Left ventricle myocardium superior (tissue), 1 donor: ENCODE measurements at places on chromosomes 16 and 17. TPM values are rescaled to one million over a fixed set of nuclear protein-coding genes. Genes with fewer than 3 reads are reported as not detected.

GRCh38 chr17:22171631-22172030 lies 479.3 kb downstream of the KCNJ18 start:
- DNase-seq, result no peak

Gene GNGT2
- total RNA-seq, result 1.2 TPM

Gene TEPSIN
- 13.8 TPM for total RNA-seq

DNA sequence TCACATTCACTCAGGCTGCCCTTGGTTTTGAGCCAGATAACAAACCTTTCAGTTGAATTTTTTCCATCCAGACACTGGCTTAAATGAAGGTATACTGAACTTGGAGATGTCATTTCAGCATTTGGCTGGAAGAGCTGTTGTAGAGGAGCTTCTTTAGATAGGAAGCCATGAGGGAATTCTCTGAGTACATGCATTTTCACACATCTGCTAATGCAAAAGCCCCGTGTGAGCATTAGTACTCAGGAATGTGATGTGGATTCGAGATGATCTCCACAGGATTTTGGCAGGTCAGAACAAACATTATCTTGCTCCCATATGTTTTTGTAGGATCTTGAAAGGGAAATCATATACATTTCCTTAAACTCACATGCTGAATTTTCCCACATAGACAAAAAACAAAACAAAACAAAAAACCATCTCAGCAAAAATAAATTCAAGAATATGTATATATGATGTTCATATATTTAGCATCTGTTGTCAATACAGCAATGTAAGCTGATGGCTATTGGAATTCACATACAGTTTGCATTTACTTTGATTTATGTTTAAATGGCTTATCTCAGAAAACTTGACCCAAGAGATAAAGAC lies 277.2 kb upstream of the TBX2 start:
- no peak for DNase-seq

DNA sequence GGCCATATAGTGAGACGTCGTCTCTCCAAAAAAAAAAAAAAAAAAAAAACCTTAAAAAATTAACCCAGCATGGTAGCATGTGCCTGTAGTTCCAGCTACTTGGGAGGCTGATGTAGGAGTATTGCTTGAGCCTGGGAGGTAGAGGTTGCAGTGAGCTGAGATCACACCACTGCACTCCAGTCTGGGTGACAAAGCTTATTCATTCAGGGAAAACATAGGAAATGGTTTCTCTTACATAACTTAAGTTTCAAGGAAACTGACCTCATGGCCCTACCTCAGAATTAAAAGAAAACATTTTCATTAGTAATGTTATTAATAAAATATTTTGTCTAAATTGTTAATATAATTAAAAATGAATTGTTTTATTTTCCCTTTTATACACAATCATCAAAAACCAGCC lies 31.4 kb downstream of the COG1 start:
- no peak for DNase-seq

DNA sequence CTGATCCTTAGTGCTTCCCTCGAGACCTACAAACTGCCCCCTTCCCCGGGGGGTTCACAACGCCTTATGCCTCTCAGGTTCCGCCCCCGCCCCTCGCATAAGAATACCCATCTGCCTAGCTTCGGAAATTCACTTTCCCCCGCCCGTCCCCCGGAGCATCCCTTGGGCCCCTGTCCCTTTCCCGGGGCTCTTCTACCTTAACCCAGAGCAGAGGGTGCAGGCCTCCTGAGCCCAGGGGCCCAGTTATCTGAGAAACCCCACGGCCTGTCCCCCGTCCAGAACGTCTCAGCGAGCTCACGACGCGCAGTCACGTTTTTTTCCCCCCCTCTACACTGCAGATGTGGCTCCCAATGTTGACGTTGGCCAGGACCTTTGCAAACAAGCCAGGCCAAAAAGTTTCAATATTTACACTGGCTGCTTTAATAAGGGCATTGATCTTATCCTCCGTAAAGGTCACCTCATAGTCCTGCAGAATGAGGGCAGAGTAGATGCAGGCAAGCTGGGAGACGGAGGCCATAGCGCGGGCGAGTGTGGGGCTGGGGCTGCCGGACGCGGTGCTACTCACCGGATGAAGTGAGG lies 1.4 kb upstream of the NBR1 start:
- peak; percentile 37 for DNase-seq

Gene LRRC75A
- 0.47 TPM for total RNA-seq

DNA sequence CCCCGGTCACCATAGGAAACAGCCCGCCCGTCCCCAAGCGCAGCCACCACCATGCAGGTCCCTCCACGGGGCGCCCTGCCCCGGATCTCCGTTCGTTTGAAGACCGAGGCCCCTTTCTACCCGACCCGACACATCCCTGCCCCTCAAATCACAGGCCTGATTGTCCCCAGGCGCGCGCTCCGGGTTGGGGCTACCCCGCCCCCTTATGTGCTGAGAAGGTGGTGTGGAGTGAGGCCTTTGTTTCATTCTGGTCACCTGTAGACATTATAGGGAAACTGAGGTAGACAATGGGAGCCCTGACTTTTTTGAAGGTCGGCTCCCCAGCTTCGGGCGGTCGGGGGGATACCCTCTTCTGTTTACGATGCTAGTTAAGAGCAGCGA lies 763 bp upstream of the ACTG1 start:
- peak; percentile 80 for DNase-seq

Gene ROGDI
- 134 TPM for total RNA-seq

Gene PRAC1
- not detected for total RNA-seq

Gene ATP2A1
- total RNA-seq, result 0.45 TPM

DNA sequence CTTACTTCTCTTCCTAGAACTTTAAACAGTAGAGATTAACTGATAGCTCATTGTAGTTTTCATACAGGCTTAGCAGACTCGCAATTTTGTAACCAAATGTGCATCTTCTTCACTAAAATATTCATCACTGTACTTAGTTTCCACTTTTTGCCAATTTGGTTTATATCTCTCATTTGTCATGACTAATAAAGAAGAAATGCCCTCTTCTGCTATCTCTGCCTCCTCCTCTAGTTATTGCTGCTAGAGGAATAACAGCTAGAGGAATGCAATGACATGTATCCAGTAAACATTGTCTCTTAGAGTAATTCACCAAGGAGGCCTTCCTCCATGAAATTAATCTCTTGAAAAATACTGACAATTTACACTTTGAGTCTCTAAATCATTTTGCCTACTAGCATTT lies 115.5 kb upstream of the COX10 start:
- DNase-seq, result no peak

Gene SRR
- total RNA-seq, result 7.6 TPM

Gene ANKS4B
- not detected for total RNA-seq

DNA sequence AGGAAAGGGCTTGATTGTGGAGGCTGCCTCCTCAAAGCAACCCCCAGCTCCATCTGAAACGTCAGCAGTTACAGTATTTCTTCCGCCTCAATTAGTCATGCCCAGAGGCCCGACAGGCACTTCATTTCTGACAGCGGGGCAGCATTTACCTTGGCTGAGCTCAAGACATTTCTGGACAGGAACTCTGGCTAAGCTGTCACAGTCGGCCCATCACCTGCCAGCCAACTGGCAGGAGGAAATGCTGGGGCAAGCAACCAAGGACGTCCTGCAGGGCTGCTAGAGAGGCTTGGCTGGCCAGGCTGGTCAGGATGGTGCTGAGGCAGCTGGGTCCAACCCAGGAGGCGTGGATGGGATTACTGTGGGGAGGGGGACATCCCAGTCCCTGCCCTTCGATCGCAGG lies 27.8 kb downstream of the PLXDC1 start:
- peak; percentile 35 for DNase-seq

DNA sequence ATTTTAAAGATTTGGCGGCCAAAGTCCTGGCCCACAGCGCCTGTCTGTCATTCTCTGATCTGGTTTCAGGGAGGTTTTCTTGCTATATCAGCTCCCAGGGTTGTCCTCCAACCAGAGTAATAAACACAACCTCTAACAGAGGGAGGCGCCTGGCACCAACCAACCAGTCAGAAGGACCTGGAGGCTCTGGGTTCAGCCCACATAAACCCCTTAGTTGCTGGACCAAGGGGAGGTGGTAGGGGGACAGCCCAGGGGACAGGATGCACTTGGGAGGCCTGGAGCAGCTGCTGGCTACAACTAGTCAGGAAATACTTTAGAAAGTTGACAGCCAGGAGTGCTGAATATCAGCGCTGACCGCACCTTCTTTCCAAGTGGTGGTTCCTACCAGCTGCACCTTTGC lies 41.7 kb upstream of the CDRT4 start:
- DNase-seq, result no peak

Gene ASPA
- total RNA-seq, result 3.7 TPM

Gene SDR42E2
- not detected for total RNA-seq

GRCh38 chr17:34843682-34844081 lies 117.6 kb downstream of the CCT6B start:
- no peak for DNase-seq

DNA sequence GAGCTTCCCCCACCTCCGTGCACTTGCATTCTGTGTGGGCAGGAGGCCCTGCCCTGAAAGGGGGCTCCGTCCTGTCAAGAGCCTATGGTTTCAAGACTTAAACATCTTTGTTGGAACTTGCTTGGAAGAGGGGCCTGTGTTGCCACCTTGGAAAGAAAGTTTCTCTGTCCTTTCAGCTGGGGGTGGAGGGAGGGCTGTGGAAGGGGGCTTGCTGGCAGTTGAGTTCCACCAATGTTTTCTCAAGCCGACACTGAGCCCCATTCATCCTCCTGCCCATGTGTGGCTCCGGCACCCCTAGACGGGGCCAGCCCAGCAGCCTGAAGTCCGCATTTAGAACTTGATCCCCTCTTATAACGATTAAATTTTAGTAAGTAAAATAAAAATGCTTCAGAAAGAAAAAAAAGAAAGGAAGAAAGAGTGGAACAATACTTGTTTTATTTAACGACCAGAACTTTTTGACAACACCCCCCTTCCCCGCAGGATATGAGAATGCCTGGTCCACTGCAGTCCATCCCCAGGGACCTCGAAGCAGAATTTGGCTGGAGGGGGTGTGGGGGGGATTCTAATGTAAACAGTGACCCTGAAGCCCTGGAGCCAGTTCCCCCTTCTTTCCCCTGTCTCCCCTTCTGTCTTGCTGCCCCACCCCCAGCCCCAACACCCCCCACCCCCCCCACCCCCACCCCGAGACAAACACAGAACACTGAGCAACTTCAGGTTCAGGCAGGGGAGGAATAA lies 26.9 kb upstream of the CLEC18A start:
- no peak for DNase-seq

- DNase-seq, result no peak
These were observed 73.5 kb upstream of the KIF2B start for GRCh38 chr17:53749178-53749577.

DNA sequence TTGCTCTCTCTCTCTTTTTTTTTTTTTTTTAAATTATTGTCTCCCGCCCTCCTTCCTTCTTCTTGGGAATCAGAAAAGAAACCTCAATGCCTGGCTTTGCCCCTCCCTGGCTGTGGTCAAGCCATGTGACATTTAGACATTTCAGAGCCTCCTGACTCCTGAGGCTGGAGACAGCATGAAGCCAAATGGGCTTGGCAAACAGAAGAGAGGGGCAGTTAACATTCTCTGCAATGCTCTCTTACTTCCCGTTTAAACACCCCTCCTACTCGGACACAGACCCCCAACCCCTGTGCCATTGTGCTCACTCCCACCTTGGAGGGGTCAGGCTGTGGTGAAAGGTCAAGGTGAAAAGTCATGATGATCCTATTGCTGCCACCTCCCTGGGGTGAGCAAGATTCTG lies 14.7 kb upstream of the MEOX1 start:
- no peak for DNase-seq

Gene STAT3
- 146 TPM for total RNA-seq

DNA sequence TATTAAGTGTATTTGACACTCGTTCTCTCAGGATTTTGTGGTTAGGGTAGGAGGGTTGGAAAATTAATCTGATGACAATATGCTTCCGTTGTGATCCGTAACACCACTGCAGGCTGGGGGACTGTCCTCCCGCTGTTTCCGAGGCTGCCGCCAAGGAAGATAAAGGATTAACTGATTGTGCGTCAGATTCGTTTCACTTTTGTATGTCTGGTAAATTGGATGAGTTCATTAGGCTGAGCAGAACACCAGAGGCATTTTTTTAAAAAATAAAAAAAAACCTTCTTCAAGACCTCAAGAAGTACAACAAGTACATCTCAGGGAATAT lies 486.7 kb upstream of the SALL1 start:
- DNase-seq, result no peak

Gene CHST5
- 0.07 TPM for total RNA-seq

- no peak for DNase-seq
These were observed 37.0 kb downstream of the MARF1 start for GRCh38 chr16:15605839-15606517.

Gene SYCE1L
- 2.1 TPM for total RNA-seq

Gene C16orf74
- total RNA-seq, result 1.7 TPM

GRCh38 chr17:12851901-12852435 lies 62.7 kb downstream of the ARHGAP44 start:
- DNase-seq, result no peak

DNA sequence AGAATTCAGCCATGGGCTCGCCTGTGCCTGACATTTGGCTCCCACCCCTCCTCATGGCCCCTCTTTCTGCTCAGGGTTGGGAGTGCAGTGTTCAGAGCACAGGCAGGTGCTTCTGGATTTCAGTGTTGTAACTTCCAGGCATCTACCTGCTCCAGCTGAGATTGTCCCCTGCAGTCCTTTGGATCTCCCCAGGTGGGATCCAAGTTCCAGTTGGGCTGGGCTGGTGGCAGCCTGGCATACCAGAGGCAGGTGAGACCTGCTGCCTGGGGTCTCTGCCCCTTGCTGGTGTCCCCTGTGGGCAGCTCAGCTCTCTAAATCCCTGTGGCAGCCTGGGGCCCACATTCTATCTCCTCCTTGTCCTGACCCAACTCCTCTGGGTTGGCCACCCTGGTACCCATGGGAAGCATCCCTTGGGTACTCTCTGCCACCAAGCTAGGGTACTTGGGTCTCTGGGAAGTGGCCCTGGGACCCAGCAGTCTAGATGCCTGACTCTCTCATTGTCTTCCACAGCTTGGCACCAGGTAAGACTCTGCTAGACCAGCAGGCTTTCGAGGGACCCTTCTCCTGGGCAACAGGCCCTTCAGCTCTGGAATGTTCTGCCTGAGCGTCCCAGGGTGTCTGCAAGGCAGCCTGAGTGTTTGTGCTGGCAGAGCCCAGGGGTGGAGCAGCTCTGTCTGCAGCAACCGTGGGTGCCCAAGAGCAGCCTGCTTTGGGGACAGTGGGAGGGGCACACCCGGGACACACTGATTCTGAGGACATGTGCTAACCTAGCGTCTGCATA lies 42.5 kb downstream of the DNAH17 start:
- no peak for DNase-seq

Gene HOXB13
- not detected for total RNA-seq
